ENCODE measurements at places on chromosomes 2 and 18. TPM values are rescaled to one million over a fixed set of nuclear protein-coding genes. Genes with fewer than 3 reads are reported as not detected.

DNA sequence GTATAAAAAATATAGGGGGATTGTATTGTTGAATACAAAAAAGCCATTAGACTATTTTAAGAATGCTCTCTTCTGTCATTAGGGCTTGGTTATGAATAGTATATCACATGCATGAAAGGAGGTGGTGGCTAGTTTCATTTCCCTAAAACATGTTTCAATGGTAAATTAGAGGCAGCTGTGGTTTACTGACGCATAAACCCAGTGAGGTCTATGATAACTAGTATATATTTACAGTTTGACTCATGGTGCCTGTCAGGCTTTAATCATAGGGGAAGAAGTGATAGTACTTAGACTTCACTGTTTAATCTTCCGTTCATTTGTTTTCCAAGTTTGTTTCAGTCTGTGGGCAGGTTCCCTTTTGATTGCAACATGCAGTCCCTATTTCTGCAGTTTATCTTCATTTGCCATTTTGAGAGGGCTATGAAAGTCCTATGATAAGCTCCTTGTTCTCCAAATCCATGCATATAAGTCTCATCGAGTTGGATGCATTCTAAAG, 55.1 kb upstream of the MAP4K3 start:
- DNase-seq: peak; percentile 94

GRCh38 chr2:147578529-147578928, 266.3 kb upstream of the ACVR2A start:
- DNase-seq: no peak

DNA sequence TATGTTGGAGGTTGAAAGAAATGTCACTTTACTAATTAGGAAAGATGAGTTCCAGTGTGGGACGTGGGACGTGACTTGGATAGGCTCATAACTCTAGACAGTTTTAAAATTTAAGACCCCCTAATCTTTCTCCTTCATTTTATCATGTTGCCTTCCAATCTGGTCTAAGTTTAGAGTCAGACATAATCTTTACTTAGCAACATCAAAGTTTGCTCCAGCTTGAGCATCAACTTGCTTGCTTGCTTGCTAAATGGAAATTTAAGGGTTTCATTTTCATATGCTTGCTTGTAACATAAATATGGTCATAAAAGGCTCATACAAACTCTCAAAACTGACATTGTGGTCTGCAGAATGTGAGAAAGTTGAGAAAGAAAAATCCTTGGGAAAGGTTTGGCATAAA, 428.9 kb downstream of the EPHA4 start:
- no peak for DNase-seq

DNA sequence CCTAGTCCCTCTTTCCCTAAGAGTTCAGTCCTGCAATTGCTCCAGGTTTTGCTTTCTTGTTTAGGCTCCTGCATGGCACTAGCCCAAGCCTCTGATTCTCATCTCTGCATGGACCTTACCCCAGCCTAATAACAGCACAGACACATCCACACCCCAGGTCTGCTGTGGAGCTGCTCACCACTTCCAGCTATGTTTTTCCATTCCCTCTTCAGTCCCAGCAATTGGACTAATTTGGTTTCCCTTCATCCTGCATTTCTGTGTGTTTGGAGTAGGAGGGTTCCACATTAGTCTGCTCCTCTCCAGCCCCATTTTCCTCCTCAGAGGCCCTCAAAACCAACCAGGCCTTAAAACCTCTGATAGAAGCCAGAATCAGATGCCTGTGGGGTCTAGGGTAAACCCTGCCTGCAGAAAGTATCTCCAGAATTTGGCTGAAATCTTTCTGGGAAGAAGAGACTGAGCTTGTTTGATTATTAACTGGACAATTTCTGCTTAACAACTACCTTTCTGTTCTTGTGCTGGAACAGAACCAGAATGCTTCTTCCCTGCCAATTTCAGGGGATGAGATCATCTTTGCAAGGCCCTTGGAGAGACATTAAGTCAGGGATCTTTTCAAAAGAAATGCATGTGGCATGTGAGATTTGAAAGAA, 95.9 kb downstream of the GFPT1 start:
- no peak for DNase-seq

- no peak for DNase-seq
Observed at GRCh38 chr2:218985325-218986091, 524 bp upstream of the FEV start.

- DNase-seq: no peak
Observed at GRCh38 chr2:29417630-29418029, 302.4 kb downstream of the CLIP4 start.

GRCh38 chr18:48728204-48728833, 189.5 kb downstream of the CTIF start:
- DNase-seq: peak; percentile 95

The DNMT3A gene
- total RNA-seq: 4.5 TPM

The G6PC2 gene
- not detected for total RNA-seq

The BZW1 gene
- total RNA-seq: 408 TPM
